Fibroblast of the aortic adventitia (primary cell): ENCODE measurements at places on chromosomes 3 and 15. TPM values are rescaled to one million over a fixed set of nuclear protein-coding genes. Genes with fewer than 3 reads are reported as not detected.

DNA sequence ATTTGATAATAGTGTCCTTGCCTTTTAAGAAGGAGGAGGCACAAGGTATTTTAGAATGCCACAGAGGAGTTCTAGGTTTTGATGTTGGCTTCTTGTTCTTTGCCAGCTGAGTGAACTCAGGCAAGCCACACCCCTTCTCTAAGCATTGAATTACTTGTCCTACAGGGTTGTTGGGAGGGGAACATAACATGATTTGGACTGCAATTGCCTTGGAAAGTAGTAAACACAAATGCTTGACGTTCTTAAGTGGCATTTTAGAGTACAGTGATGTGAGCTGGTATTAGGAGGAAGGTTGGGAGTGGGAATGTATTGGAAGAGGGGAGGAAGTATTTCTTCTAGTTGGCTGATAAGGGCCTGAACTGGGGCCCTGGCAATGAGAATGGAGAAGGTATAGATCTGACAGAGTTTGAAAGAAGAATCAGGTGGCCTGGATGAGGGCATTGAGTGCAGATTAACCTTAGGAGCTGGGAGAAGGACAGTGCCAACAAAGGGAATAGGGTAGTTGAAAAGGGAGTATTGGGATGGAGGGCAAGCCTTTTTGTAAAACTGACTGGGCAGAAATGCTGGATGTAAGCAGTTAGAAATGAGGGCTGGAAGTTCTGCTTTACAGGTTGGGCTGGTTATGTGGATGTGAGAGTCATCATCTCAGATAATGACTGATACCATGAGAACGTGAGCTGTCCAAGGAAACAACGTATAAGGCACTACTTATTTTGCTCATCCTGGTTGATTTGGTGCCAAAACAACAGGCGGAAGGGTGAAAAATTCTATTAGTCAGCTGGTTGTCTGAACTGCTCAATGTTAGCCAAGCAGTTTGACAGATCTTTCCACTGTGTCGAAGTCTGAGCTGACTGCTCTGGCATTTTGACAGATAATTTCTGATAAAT is 16.7 kb downstream of the KAT2B start:
- peak; percentile 79 for DNase-seq

GRCh38 chr3:189962466-189962865 is 158.2 kb downstream of the P3H2 start:
- no peak for DNase-seq

GRCh38 chr3:38331257-38332022 is 15.1 kb upstream of the XYLB start:
- no peak for DNase-seq

DNA sequence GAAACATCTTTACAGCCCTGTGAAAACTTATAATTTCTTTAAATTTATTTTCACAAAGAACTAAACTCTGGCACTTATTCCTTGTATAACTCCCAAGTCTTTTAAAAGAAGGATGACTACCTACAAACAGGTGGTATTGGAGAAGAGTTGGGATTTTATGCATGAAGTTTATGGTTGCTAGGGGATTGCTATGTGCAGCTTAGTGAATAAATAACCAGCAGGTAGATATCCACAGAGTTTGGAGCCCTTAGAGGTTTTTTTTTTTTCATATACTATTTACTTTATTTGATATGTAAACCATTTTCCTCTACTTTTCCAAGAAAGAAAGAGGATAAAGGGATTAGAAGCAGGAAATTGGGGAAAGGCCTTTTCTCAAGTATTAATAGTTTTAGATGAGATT is 91.5 kb downstream of the GPR156 start:
- no peak for DNase-seq

- DNase-seq: no peak
These were observed 99.2 kb downstream of the TPRA1 start for GRCh38 chr3:127491323-127491722.

GRCh38 chr3:51283421-51283820 is 101.7 kb upstream of the MANF start:
- DNase-seq: no peak

DNA sequence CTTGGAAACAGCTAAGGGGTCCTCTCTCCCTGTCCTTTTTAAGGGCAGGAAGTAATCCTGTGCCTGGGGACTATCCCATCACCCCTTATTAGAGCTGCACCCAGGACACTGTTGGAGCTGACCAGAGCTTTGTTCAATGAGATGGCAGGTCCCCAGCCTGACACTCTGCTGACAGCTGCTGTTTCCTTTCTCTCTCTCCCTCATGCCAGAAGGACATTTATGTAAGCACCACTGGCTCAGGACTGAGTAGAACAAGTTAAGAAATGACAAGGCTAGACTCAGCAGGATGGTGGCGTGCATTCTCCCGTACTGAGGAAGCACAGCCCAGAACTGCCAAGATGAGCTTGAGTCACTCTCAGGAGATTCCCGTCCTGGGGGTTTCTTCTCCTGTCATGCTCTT is 17.3 kb downstream of the GJD2 start:
- DNase-seq: no peak

RARRES1 gene
- total RNA-seq: 39.3 and 47.8 TPM in 2 replicates

DNA sequence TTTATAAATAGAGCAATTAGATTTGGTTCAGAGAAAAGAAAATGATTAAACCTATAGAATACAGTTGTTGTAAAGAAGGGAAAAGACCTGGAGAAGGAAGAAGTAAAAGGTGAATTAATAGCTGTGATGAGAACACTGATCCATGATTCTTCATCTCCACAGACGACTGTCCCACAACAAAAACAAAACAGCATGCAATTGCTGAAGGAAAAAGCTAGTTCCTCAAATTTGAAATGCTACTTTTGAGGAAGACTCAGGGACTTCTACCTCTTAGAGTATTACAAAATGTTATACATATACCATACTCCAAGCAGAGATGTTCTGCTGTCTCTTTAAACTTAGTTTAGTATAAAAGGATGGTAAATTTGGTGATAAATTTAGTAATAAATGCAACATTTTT is 21.5 kb downstream of the ALCAM start:
- no peak for DNase-seq

DNA sequence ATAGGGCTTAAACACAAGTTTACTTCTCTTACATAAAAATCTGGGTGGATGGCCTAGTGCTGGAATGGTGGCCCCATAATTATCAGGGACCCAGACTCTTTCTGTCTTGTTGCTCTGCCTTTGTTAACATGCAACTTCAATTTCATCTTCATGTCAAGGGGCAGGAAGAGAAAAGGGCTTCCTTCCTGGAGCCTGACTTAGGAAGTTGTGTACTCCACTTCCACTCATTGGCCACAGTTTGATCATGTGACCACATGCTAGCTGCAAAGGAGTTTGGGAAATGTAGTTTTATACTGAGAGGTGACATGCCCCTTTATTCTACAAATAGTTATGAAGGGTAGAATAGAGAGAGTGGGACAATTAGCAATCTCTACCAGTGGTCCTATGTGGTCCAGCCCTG is 39.3 kb downstream of the RHCG start:
- peak; percentile 21 for DNase-seq

CDHR4 gene
- total RNA-seq: 0.09 TPM in 1 of 2 replicates, not detected in the other

DNA sequence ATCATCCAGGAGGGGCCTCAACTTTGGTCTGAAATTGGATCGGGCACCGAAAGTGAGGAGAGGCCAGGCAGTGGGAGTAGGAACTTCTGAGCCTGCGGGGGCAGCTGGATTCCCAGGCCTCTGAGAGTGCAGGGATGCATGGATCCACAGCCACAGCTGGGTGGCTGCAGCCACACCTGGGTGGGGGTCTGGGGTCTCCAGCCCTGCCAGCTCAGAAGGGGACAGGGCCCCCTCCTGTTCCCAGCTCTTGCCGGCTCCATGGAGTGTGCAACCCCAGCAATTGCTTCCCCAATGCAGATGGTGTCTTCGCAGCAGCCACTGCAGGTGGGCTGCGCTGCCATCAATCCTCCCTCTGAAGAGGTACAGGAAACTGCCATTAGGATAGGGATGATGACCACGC is 123.7 kb downstream of the BCHE start:
- DNase-seq: no peak

LSMEM2 gene
- not detected in 2 replicates for total RNA-seq

DNA sequence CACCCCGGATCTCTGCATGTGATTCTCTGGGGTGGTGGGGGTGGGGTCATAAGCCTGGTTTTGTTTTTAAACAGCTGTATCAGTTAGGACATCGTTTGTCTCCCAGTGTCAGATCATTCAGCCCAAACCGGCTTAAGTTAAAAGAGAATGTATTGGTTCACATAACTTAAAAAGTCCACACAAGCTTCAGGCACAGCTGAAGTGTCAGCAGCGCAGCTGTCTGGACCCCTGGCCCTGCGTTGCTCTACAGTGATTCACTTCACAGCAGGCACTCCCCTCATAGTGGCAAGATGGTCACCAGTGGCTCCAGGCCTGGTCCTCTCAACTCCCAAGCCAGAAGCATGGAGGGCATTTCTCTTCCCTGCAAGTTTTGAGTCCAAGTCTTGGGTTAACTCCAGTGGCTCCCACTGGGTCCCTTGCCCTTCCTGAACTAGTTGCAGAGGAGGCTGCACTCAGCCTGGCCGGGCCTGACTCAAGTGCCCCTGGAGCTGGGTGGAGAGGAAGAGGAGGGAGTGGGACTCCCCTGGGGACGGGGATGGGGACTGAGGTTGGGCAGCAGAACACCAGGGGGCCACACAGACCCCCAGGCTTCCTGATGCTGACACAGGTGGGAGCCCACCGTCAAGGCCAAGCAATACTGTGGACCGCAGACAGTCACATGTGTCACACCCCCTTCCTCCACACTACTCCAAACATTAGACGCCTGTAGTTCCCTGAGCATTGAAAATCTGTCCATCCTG is 28.9 kb upstream of the GP9 start:
- no peak for DNase-seq

GNAT1 gene
- not detected in 2 replicates for total RNA-seq

DNA sequence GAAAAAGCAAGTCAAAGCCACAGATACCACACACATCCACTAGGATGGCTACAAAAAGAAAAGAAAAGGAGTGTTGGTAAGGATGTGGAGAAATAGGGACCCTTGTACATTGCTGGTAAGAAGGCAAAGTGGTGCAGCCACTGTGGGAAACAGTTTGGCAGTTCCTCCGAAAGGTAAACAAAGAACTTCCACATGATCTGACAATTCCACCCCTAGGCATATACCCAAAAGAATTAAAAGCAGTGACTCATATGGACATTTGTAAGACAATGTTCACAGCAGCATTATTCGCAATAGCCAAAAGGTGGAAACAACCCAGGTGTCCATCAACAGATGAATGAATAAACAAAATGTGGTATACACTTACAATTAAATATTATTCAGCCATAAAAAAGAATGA is 22.2 kb upstream of the GMPPB start:
- DNase-seq: peak; percentile 62

DNA sequence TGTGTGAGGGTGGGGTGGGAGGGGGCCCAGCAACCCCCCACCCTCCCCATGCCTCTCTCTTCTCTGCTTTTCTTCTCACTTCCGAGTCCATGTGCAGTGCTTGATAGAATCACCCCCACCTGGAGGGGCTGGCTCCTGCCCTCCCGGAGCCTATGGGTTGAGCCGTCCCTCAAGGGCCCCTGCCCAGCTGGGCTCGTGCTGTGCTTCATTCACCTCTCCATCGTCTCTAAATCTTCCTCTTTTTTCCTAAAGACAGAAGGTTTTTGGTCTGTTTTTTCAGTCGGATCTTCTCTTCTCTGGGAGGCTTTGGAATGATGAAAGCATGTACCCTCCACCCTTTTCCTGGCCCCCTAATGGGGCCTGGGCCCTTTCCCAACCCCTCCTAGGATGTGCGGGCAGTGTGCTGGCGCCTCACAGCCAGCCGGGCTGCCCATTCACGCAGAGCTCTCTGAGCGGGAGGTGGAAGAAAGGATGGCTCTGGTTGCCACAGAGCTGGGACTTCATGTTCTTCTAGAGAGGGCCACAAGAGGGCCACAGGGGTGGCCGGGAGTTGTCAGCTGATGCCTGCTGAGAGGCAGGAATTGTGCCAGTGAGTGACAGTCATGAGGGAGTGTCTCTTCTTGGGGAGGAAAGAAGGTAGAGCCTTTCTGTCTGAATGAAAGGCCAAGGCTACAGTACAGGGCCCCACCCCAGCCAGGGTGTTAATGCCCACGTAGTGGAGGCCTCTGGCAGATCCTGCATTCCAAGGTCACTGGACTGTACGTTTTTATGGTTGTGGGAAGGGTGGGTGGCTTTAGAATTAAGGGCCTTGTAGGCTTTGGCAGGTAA is 8.1 kb downstream of the FAM131A start:
- DNase-seq: peak; percentile 51

RASL12 gene
- total RNA-seq: 1.7 and 1.9 TPM in 2 replicates

- peak; percentile 57 for DNase-seq
These were observed 61.6 kb upstream of the RYK start for GRCh38 chr3:134312072-134312872.

PSTPIP1 gene
- 0.18 TPM in 1 of 2 replicates, not detected in the other for total RNA-seq

FAIM gene
- 6.0 and 16.1 TPM in 2 replicates for total RNA-seq

DNA sequence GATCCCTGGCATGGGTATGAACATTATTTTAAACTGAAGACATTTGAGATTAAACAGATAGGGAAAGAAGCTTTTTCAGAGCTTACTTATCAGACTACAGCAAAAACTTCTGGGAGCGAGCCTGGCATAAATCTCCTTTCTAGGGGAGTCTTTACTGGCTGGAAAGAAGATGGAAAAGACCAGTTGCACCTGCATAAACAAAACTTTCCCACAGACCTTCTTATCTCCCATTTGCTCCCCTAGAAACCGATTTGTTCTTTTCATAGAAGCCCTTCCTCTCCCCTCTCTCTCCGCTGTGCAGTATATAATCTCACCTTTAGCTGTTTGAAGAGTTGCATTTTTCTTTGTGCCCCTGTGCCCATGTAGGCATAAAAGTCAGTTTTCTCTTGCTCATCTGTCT is 93.2 kb downstream of the CHRNA7 start:
- no peak for DNase-seq

DNA sequence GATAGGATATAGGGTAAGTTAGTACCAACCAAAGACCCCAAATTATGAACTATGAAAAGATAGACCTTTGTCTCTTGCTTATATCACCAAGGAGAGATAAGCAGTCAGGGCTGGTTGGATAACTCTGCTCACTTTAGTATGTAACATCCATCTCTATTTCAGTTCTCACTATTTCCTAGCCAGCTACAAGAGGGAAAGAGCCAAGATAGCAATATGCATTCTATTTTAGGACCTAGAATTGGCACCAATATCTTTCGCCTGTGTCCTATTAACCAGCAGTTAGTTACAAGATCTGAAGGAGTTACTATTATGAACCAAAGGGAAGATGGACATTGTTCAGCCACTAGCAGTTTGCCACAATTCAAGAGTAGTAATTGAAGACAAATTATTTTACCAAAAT is 457.5 kb downstream of the NSUN3 start:
- no peak for DNase-seq

DNA sequence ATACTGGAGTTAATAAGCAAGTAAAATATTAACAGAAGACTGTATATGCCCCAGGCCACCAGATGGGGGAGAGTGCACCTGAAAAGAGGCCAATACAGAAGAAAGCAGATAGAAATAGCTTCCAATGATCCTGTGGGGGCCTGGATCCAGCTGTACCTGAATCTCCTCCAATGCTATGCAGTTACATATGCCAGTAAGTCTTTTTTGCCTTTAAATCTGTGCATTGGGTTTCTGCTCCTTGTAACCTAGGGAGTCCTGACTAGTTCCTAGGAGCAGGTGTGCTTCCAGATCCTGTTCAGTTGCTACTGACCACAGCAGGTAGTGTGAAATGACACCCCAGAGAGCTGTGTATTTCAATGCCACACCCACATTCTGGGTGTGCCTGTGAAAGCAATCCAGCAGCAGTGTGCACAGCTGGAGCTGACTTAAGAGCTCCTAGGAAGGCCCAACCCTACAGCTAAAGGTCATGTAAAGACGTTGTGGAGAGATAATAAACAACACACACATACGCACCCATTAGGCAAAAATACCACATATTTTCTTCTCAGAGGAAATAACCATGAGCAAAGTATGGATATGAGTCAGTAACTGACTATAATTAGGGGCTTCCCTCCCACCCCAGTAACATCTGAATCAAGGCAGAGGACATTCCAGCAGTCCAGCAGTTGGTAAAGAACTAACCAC is 62.2 kb upstream of the AKAP13 start:
- DNase-seq: peak; percentile 79

MFN1 gene
- 44.7 and 220 TPM in 2 replicates for total RNA-seq
